ENCODE measurements at places on chromosomes 16 and 17. TPM values are rescaled to one million over a fixed set of nuclear protein-coding genes. Genes with fewer than 3 reads are reported as not detected.

The NEUROD2 gene
- not detected for total RNA-seq

The NPIPA1 gene
- 74.3 TPM for total RNA-seq

DNA sequence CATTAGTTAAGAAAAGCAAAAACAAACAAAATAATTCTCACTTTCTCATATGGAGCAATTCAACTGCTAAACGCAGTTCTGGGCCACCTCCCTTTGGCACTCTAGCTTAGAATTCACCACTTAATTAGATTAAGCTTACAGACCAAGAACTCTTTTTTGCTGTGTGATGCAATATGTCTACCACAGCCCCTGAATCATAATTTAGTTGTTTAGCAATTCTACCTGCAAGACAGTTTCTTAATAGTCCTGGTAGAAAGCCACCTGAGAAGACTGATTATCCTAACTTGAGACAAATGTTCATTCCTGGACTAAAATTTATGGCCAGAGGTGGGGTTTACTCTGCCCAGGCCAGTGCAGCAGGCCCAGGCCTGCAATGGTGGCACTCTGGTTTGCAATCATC is 205.9 kb downstream of the HS3ST3A1 start:
- no peak for DNase-seq
- no peak overlapping the region for H3K27ac ChIP-seq
- no peak overlapping the region for H3K4me3 ChIP-seq
- no peaks in the 10 kb centered on the region for H3K4me1 ChIP-seq

The CACNG5 gene
- not detected for total RNA-seq

The VPS4A gene
- 32.0 TPM for total RNA-seq

DNA sequence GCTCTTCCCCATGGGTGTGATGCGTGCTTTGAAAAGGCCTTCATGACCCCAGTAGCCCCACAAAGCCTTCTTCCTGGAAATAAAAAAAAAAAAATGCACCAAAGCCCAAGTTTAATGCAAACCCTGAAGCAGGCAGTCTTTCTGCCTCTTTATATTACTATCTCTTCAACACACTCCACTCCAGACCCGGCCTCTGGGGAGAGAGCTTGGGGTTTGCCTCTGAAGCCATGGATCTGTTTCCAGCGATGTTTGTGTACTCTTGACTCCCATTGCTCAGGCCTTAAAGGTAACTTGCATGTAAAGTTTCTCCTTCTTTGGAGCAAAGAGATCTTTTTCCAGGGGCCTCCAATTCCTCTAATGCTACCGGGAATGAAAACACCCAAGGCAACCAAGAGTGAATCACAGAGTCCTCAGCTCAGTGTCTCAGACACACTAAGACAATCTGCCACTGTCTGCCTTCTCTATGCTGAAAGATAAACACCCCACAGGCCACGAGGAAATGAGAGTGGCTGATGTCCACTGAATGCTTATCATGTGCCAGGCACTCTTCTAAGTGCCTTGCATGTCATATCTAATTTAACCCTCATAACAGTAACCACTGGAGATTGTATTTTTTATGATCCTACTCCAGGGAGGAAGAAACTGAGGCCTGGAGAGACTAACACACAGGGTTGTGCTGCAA is 56.4 kb upstream of the AKTIP start:
- H3K4me1 ChIP-seq, result no peaks in the 10 kb centered on the region
- H3K27ac ChIP-seq, result no peak overlapping the region
- no peaks in the 10 kb centered on the region for H3K27me3 ChIP-seq

DNA sequence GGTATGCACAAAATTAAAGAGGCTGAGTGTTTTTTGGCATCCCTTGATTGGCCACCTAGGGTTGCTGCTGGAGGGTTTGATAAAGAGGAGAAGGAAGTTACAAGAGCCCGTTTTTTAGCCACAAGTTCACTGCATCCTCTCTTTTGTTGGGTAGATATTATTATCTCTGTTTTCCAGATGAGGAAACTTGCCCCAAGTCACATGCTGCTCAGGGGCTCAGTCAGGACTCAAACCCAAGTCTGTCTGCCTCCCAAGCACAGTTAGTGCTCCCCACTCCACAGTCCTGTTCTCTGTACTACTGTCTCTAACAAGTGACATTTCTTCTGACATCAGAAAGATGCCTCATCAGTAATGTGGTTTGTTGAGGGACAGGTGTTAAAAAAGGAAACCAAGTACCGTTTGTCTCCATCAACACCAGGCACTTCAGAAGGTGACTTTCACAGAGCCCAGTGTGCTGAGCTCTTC is 1.4 kb downstream of the NT5M start:
- H3K36me3 ChIP-seq, result no peaks in the 10 kb centered on the region
- no peak for DNase-seq
- no peak overlapping the region for H3K4me3 ChIP-seq
- H3K27ac ChIP-seq, result no peak overlapping the region
- H3K27me3 ChIP-seq, result no peaks in the 10 kb centered on the region
- no peaks in the 10 kb centered on the region for H3K4me1 ChIP-seq
